ENCODE measurements at places on chromosomes 13 and 19.

GRCh38 chr19:57560049-57560491, 407 bp upstream of the ZNF550 start:
- DNase-seq = no peak

- DNase-seq = no peak
These were observed 79.5 kb upstream of the MYO16 start for GRCh38 chr13:108549934-108550333.

- no peak for DNase-seq
These were observed 26.0 kb upstream of the PABPC3 start for GRCh38 chr13:25069911-25070310.

DNA sequence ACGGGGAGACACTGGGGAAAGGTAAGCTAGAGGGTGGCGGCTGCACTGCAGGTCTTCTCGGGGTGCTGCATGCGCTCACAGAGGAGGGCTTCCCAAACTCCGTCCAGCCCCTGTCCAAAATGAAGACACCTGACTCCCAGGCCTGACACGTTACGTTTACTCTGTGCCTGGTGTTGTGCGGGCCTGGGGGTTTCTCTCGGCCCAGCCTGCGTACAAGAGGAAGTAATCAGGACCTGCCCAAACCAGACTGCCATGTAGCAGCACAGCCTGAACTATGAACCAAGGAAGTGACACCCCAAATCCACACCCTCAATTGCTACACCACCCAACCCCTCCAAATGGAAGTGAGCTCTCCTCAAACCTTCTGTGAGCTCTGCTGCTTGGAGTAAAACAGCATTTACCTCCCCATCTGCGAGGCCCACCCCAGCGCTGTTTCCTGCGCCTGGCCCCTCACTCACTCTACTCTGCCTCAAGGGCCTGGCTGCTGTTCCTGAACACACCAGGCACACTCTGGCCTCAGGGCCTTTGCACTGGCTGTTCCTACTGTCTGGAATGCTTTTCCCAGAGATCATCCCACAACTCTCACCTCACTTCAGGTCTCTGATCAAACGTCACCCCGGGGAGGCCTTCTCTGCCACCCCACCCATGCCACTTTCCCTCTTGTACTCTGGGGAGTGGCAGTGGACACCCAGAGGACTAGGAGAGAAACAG, 3.0 kb downstream of the HSPBP1 start:
- no peak for DNase-seq

DNA sequence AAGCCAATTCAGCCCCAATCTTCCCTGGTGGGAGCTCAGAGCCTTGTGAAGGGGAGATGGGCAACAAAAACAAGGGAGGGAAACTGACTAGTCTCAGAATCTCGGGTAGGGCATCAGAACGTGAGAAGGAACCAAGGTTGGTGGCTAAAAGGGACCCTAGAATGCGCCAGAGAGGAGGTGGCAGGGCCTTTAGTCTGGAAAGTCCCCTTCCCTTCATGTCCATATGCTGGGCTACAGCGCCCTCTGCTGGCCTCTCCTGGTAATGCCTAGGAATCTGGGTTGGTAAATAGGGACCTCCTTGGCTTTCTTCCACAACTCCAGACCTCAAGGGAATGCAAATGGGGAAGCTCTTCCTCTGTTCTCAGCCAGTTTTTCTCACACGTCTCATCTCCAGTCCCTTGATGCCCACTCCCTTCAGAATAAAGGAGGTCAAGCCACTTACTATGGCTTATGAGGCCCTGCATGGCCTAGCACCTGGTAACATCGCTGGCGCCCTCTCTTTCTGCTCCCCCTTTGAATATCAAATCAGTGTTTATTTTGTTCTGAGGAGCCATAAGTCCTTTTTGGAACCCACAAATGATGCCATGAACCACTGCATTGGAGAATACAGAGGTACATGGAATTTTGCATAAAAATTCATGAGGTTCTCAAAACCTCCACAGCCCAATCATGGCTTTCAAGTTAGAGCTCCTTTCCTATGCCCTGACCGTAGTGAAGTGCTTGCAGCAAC, 1.4 kb upstream of the CCDC97 start:
- peak; percentile 79 for DNase-seq

GRCh38 chr13:48398450-48399095, 14.3 kb downstream of the LPAR6 start:
- no peak for DNase-seq

GRCh38 chr13:112671359-112671758, 18.5 kb upstream of the ATP11A start:
- no peak for DNase-seq

GRCh38 chr13:103354171-103354570, 288.0 kb upstream of the SLC10A2 start:
- peak; percentile 78 for DNase-seq

DNA sequence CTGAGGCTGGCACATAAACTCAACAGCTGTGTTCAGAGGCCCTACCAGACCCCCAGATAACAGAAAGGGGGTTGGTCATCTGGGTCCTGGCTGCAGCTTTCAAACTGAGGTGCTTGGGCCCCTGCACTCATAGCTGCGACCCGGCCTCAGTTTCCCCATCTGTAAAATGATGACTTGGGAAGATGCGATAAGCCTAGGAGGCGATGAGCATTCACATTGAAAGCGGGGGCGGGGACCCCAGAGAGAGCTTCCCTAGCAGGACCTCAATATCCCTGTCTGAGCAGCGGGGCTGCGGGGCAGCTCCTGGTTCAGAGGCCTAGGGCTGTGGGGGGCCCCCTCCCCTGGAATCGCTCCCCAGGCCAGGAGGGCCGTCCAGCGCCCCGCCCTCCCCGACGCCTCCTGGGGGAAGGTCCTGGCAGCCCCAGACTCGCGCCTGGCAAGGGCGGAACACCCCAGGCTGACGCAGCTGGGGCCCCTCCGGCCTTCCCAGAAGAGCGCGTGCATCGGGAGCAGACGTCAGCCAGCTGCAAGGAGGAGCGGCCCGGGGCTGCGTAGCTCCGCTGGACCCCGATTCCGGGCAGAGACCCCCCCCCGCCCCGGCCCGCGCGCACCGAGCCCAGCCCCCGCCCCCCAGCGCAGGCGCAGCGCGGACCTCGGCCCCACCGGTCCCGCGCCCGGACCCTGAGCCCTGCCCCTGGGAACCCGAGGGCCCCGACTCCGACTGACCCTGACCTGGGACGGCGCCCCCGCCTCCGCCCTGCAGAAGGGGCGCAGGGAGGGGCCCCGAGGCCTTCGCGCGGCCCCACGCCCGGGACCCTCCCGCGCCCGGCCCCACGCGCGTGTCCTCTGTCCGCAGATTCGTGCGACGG, 3.5 kb downstream of the FSTL3 start:
- DNase-seq = peak; percentile 43

DNA sequence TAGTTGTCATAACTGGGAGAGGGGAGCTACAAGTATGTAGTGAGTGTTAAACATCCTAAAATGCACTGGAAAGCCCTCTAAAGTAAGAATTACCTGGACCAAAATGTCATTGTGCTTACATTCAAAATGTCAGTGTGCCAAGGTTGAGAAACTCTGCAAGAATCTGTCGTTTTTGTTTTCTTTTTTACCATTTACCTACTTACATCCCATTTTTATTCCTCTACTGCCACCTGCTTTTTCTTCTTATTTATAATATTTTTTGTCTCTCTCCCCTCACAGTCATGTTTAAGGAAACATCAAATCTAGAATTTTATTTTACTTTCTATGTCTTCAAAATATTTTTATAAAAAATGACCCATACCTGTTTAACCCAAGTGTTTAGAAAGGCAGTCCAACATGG, 226.4 kb downstream of the PCDH17 start:
- no peak for DNase-seq

GRCh38 chr19:14078411-14078810, 5.8 kb downstream of the MISP3 start:
- DNase-seq = no peak

GRCh38 chr19:11263726-11264125, 1.4 kb upstream of the DOCK6 start:
- no peak for DNase-seq

DNA sequence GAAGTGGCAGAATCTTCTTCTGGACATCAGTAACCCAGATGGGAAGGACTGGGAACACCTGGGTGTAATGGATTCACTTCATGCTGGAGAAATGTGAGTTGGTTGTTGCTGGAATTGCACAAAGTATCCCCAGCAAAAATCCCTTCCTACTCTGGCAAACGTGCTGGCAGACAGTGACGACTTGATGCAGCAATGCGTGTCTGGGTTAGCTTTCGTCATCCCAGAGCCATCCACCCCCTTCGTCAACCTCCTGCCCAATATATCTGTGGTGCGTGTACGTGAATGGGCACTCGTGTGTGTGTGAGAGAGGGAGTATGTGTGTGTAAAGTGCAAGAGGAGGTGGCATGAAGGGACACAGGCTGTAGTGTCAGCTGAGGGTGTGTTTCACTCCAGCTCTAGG, 70.9 kb downstream of the TM9SF2 start:
- DNase-seq = no peak

- no peak for DNase-seq
These were observed 9.2 kb upstream of the OVOL3 start for GRCh38 chr19:36101550-36102327.

- DNase-seq = no peak
These were observed 158.4 kb downstream of the KLF12 start for GRCh38 chr13:73975767-73976166.

DNA sequence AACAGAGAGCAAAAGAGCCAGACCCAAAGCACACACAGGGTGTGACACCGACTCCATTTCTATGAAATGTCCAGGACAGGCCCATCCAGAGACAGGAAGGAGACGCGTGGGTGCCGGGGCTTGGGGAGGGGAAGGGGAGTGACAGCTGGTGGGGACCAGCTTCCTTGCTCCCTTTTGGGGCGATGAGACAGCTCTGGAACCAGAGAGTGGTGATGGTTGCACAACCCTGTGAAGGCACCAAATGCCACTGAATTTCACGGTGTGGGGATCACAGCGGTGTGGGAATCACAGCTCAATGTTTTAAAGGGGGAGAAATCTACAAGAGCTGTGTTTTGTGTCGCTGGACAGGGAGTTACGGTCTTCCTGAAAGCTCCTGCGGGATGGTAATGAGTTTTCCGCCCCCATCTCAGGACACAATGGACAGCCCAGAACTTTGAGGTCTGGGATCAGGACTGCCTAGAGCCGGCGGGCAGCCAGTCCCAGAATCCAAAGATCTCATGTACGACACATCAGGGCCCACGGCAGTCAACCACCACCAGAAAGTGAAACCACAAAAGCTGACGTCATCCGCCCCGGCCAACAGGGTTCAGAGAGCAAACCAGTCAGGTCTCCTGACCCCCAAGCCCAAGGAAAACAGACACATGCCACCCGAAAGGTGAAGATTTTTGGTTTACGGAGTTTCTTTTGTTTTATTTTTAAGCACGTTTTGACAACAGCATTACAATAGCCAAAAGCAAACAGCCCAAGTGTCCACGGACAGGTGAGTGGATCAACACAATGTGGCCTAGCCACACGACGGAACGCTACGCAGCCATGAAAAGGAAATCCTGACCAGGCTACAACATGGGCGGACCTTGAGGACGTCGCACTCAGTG, 7.3 kb downstream of the SGTA start:
- DNase-seq = no peak

- DNase-seq = no peak
These were observed 972.1 kb downstream of the SLITRK5 start for GRCh38 chr13:88643233-88643632.

DNA sequence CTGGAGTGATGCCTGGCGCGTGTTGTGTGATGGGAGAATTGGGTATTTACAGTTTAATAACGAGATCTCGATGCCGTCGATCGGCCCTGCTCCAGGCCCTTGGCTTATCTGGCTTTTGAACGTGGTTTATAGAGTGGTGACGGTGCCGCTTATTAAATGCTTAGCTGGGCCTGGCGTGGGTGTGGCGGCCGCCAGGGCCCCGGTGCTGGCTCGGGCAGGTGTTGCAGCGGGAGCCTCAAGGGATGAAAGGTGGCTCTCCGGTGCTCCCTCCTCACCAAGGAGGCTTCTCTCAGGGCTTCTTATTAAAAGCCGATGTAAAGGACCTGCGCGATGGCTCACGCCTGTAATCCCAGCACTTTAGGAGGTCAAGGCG, 173.8 kb downstream of the KDM4B start:
- DNase-seq = no peak

DNA sequence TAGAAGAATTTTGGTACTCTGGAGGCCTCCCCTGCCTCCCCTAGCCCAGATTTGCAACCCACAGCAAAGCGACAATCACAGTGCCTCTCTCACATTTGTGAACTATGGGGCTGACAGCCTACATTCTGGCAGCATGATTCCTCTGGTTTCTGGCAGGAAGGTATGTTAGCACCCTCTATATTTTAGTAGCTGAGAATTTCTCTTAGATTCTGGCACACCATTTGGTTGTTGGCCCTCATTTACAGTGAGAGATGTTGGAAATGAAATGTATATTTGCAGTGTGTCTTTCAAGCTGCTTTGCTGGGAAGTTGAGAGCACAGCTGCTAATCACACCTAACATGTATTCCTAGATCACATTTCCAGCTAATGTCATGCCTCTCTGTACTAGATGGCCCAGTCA, 735.0 kb downstream of the FGF9 start:
- no peak for DNase-seq

DNA sequence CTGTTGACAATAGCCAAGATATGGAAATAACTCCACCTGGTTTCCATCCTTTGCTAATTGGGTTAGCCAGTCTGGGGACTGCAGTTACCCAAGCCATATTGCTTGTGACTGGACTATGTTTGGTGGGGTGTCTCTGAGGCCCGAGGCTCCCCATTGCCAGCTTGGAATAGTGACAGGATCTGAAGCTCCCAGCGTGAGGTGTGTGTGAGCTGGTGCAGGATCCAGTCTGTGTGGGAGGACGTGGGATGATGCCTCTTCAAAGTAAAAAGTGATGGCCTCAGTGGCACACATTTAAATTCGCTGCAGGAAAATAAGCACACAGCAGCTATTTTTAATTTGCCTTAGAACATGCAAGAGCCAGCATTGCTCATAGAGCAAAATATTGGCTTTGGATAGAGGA, 75.0 kb downstream of the TEX26 start:
- no peak for DNase-seq

DNA sequence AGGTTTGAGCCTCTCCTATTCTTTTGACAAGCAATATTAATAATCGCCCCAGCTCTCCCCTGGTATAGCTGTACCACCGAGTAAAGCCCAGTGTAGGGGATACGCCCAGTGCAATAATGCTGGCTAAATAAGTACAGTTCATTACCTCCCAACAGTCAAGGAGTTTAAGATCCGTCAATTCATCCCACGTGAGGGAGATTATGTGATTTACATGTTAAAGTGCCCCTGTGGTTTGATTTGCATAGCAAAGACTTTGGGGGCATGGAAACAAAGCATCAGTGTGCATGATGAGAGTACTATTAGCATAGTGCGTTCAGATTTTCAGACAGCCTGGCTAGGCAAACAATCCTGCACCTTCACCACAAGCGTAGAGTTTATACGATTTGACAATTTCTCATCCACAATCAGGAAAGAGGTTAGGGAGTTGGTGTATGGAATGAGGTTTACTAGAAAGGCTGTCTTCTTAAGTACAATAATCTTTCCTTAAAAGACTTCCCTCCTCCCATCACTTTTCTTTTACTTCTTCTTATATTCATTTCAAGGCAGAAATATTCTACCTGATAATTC, 754.0 kb downstream of the DIAPH3 start:
- no peak for DNase-seq

GRCh38 chr13:111911121-111911720, 155.7 kb upstream of the SOX1 start:
- no peak for DNase-seq

- no peak for DNase-seq
These were observed 24.1 kb downstream of the ING1 start for GRCh38 chr13:110737555-110737954.

GRCh38 chr19:19777692-19778091, 43.9 kb downstream of the ZNF506 start:
- no peak for DNase-seq

- peak; percentile 74 for DNase-seq
These were observed 8.8 kb downstream of the PRR22 start for GRCh38 chr19:5775668-5776309.

Measured in fibroblast of skin of left quadriceps (primary cell).